ENCODE measurements at places on chromosomes 6 and 20.

DNA sequence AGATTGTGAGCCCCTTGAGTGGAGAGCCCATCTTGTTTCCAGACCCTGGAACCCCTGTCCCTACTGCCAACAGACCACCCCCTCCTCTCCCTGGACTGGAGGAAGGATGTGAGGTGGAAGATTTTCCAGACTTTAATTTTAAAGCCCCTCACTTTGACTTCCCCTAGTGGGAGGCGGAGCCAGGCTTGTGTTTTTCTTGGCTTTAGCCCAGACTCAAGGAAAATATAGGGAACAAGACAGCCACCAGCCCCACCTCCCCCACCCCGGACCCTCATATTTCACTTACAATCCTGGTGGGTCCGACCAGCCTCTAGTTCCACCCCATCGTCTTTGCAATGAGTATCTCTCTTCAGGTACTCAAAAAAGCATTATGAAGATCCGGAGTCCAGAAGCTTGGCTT is 40.8 kb downstream of the NCR2 start:
- DNase-seq = no peak

DNA sequence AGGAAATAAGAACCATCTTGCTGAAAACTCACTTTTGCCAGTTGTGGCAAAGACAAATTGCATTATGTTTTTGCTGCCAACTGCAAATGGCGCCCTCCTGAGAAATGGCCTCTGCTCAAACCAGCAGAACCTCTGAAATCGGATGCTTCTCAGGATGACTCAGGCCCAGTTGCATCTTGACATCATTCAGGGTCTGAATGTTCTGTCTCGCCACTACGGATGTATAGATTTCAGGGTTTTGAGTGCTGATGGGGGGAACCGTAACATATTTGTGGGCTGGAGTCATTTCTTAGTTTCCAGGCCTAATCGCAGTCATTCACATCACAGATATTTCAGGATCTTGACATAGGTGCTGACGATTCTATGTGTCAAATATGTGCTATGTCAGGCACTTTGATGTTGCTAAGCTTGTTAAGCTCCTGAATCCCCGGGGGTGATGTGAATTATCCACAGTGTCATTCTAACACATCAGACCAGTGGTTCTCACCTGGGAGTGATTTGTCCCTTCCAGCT is 207.1 kb downstream of the NFATC2 start:
- no peak for DNase-seq

- no peak for DNase-seq
Measured at GRCh38 chr20:51399006-51399890, 143.3 kb downstream of the NFATC2 start.

GRCh38 chr6:56297022-56297989 is 49.9 kb upstream of the COL21A1 start:
- DNase-seq = no peak

GRCh38 chr20:51431321-51431720 is 111.2 kb downstream of the NFATC2 start:
- no peak for DNase-seq

DNA sequence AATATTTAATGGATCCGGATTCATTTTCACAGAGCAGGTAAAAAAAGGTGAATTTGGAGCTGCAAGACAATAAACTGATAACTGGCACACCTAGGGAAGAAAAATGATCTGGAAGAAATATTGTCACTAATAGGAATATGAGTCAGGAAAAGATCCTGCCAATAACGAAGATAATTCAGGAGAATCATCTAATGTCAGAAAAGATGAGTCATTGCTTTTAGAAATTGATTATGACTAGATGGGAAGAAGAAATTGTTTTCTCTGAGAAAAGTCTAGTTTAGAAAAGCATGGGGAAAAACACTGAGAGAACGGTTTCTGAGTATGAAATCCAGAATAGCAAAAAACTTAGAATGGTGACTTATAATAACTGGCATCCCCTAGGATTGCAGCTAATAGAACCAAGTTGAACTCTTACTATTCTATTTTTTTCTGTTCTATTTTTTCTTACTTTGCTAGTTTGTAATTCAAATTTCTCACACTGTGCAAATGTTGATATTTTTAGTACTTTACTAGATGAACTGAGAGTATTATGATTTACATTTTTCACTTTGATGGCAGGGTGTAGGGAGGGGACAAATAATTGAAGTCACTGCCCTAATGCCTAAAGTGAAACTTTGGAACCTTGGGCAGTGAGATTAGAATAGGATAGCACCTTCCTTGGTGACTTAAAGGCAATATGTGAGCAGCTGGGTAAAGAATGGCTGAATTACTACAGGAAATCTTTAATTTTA is 38.2 kb upstream of the SUPT3H start:
- DNase-seq = no peak

- DNase-seq = no peak
Measured at GRCh38 chr6:131730264-131730663, 19.4 kb upstream of the CTAGE9 start.

- DNase-seq = no peak
Measured at GRCh38 chr20:39245685-39246311, 283.7 kb downstream of the DHX35 start.

DNA sequence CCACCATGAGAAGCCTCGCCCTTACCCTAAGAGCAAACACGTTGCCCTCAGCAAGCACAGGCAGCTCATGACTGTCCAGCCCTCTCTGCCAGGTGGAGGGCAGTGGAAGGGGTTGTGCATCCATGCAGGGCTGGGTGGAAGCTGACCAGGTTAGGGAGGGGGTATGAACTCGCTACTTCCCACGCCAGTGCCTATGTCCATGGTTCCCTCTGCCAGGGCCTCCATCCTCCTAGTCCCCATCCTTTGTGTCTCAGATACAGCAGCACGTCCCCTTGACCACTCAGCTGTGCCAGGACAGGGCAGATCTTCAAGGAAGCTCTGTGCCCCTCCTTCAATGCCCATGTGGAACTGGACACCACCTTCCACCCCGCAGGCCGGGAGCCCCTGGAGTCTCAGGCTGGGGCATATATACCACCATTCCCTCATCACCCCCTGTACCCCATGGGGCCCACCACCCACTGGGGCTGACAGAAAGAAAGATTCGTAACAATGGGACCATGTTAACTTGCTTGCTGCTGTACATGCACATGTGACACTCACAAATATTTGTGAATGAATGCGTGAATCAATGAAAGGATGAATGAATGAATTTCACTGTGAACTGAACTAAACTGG is 90.7 kb downstream of the ANKRD60 start:
- DNase-seq = no peak

- DNase-seq = peak; percentile 27
Measured at GRCh38 chr20:53578492-53579222, 15.0 kb downstream of the ZNF217 start.

- DNase-seq = no peak
Measured at GRCh38 chr6:6820641-6821238, 232.2 kb downstream of the LY86 start.

GRCh38 chr6:2990248-2990931 is 9.3 kb upstream of the NQO2 start:
- no peak for DNase-seq

- DNase-seq = no peak
Measured at GRCh38 chr20:4800131-4800530, 78.4 kb downstream of the PRND start.

GRCh38 chr6:55964136-55964535 is 88.7 kb upstream of the BMP5 start:
- no peak for DNase-seq

- no peak for DNase-seq
Measured at GRCh38 chr6:170221052-170221752, 69.7 kb downstream of the DLL1 start.

GRCh38 chr6:92050216-92050615 is 1369.1 kb downstream of the EPHA7 start:
- no peak for DNase-seq

DNA sequence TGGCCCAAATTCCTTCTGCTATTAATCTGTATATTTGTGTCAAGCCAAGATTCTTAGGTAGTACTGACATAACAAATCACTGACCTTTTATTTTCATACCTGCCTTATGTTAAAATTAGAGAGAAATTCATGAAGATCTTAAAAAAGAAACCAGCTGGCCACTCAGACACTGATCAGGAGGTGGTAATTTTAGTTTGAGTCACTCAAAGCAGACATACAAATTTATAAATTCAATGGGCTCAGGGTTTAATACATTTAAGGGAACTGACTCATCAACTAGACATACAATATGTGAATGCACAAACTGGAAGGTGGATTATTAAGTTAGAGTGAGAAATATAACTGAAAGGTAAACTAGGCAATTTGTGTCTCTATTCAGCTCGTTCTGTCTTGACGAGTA is 711.9 kb upstream of the EYS start:
- no peak for DNase-seq

DNA sequence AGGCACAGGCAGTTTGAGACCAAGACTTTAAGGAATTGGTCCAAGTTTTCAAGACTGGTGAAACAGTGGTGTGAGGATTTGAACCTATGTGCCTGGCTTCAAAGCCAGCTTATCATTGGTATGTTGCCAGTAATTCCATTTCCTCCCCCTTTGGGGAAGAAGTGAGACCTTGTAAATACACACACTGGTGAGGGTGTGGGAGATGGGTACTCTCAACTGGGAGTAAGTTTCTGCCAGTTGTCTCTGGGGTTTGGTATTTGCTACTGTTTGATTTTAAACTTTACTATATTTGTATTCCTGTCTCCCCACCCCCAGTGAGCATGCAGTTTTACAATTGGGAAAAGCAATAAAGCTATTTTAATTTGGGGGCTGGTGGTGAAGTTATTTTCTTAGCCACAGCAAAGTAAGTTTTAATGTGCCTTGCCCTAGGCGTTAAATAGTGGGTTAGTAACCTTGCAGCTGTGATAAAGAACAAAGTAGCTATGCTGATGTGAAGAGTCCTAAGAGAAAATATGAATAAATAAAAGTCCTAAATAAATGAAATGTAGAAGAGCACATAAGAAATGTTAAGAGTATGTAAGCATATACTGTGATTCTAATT is 31.0 kb downstream of the SNX9 start:
- DNase-seq = no peak

DNA sequence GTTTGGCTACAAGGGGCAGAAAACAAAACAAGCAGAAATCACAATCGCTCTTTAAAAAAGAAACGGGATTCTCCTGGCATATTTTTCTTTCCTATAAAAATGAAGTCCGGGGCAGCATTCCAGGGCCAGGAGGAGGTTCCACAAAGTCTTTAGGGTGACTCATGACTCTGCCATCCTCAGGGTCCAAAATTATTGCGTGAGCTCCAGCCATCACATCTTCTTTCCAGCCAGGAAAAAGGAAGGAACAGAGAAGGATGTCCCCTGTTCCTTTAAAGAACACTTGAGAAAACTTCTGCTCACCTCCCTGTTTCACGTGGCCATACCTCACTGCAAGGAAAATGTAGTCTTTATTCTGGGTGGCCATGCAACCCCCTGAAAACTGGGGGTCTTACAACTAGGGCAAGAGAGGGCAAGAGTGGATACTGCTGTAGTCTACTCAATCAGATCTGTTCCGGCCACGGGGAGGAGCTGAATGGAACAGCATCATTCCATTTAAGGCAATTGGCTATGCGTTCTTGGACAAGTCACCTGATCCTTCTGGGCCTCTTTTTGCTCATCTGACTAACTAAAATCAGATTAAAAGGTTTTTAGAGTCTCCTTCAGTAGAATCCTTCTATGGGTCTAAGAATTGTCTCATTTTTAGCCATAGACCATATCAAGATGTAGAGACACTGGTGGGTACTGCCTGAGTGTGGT is 49.4 kb downstream of the CTCFL start:
- DNase-seq = no peak

DNA sequence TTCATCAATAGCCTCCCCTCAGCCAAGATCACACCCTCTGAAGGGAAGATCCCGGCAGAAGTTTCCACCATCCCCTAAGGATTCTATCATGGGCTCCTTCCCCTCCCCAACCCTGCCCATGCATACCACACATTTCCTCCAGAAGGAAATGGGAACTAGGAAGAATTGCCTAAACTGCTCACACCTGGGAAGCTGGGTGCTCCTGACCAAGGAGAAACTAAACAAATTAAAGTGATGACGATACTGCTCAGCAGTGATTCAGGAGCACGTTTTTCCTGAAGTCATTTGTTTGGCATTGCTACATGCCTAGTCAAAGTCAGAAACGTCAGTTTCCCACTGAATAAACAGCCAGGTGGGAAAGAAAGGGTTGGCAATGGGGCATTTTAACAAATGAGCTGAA is 136.1 kb upstream of the CDYL start:
- no peak for DNase-seq

GRCh38 chr6:87154641-87154992 is 748 bp upstream of the ZNF292 start:
- DNase-seq = no peak

DNA sequence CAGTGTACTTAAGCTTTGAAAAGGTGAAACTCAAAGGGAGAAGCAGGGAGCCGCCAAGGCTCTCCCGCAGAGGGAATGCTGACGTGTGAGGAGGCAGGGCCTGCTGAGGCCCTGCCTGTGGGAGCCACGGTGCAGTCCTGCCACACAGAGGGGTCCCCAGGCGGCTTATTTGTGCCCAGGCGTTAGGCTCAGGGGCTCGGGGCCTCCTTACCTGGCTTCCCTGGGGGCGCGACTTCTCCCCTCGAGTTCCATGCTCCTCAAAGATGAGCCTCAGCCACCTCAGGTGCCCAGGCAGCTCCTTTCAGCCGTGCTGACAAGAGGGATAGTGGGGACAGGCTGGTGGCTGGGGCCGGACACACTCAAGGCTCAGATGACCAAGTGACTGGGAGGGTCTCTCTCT is 2.2 kb upstream of the KIF25 start:
- DNase-seq = no peak

- DNase-seq = no peak
Measured at GRCh38 chr20:59938696-59939051, 1.4 kb downstream of the PPP1R3D start.

- no peak for DNase-seq
Measured at GRCh38 chr6:33324125-33324524, 6.6 kb upstream of the ZBTB22 start.

- DNase-seq = no peak
Measured at GRCh38 chr20:37528446-37529213, 954 bp upstream of the BLCAP start.

- DNase-seq = no peak
Measured at GRCh38 chr20:5845681-5846615, 95.7 kb downstream of the SHLD1 start.

DNA sequence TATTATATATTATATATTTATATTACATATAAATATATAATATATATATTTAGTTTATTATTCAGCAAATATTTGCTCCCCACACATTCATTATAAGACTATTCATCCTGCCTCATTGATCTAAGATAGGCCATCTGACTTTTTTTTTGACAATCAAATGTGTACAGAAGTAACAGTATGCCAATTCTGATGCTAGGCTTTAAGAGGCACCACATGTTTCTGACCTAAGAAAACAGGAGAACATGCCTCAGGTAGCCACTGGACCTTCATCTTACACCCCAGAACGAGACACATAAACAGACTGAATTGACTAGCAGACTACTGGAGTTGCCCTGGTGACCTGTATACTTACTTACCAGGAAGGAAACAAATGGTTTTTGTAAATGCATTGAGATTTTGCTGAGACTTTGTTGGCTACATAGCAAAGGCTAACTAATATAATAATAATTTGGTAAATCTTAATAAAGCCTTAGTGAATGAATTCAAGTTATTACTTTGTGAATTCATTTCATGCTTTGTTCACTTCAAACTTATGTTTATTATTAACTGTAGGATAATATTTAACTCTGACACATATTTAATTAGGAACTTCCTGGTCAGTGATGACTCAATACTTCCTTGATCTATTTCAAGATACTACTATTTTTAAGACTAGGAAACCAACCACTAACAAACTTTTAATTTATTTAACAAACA is 13.4 kb upstream of the MYO6 start:
- DNase-seq = no peak

Data from progenitor cell of endocrine pancreas (in vitro differentiated cells).